ENCODE measurements at places on chromosomes 5 and 9.
A peak's percentile ranks its signal among the peaks of the same experiment; 100 is the strongest.

- no peak for DNase-seq
Measured at GRCh38 chr5:148202531-148203203, at the start of gene SPINK6. TSS of gene SPINK6 (plus strand) at chr5:148203042. CDS start at chr5:148203097, 55 bp downstream.

GRCh38 chr5:91176288-91177016 is 206.7 kb downstream of the ARRDC3 start:
- peak; percentile 63 for DNase-seq

DNA sequence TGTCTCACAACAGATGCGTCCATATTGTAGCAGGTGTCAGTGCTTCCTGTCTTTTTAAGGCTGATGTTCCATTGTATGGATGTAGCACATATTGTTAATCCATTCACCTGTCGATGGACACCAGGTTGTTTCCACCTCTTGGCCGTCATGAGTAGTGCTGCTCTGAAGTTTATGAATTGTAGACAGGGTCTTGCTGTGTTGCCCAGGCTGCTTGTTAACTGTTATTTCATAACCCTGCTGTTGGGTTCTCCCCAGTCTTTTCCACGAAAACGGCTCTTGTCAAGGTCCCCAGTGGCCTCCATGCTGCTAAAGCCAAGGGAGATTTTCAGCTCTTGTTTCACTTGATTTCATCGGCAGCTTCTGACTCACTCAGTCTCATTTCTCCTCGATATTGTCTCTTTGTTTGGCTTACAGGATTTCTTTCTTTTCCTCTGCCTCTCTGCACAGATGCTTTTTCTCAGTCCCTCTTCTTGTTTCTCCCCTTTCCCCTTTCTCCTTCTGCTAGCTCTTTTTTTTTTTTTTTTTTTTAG is 12.1 kb upstream of the PSD2 start:
- DNase-seq: no peak

DNA sequence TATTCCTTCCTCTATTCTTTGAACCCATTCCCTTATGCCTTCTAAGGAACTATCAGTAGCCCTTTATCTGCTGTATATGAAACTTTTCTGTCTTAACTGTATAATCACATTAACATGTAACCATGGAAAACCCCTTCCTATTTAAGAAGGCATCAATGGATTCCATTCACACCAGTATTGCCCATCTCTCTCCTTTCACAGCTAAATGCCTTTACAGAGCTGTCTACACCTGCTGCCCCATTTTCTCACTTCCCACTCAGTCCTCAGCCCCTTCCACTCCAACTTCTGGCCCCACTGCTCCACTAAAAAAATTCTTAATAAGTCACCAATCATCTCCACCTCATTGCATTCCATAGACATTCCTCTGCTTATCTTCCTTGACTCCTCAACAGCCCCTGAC is 50.8 kb downstream of the SEC61B start:
- DNase-seq: peak; percentile 66

- peak; percentile 63 for DNase-seq
Measured at GRCh38 chr9:38018958-38019602, 49.9 kb downstream of the SHB start.

DNA sequence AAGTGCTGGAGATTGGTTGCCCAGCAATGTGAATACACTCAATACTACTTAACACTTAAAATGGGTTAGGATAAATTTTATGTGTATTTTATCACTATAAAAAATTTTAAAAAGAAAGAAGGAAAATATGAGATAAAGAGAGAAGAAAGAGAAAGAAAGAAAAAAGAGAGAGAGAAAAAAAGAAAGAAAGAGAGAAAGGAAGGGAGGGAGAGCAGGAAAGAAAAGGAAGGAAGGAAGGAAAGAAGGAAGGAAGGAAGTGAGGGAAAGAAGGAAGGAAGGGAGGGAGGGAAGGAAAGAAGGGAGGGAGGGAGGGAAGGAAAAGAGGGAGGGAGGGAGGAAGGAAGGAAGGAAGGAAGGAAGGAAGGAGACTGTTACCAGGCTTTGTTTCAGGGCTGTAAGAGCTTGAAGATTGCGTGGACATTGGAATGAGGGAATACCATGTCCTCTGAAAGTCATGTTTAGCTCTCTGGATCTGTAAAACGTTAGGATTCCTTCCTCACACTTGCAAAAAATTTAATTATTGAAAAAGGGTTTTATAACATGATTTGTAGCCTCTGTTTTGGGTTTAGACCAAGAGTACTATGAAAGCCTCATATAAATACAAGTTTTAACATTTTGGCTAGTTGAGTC is 152.3 kb upstream of the DAP start:
- no peak for DNase-seq

DNA sequence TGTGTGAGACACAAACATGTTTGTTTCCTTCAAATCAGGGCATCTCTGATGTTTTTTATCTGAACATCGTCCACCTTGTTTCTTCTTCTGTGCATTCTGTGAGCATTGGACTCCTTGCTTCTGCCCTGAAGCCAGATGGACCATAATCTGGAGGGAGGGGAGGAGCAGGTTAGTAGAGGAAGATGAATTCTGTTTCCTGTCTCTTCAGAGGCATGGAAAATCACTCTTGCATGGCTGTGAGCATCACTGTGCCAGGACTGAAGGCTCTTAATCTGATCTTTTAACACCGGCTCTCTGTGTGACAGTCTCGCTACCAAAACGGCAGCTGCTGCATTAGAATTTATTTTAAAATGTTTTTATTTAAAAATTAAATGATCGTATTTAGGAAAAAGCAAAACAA is 43.3 kb downstream of the TLE4 start:
- DNase-seq: no peak

DNA sequence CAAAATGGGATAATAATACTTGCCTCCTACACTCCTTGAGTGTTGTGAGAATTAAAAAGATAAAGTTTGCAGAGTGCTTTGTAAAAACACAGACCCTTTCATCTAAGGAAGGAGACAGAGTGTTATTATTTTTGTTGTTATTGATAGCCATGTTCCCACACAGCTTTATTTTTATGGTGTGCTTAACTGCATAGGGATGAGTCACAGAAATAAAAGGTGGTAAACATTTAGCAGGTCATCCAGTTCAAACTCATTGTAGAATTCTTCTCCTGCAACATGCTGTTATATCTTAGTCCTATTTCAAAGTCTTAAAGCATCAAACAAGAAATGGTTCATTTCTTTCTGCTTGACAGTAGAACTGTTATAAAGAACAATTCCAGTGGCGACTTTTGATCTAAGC is 367.5 kb upstream of the ACTBL2 start:
- DNase-seq: no peak

Measured in ACHN (cell line).